ENCODE measurements at places on chromosomes 3 and 15.
A peak's percentile ranks its signal among the peaks of the same experiment; 100 is the strongest.

GRCh38 chr15:63891079-63891767, 57.5 kb upstream of the HERC1 start:
- peak; percentile 85 for DNase-seq

DNA sequence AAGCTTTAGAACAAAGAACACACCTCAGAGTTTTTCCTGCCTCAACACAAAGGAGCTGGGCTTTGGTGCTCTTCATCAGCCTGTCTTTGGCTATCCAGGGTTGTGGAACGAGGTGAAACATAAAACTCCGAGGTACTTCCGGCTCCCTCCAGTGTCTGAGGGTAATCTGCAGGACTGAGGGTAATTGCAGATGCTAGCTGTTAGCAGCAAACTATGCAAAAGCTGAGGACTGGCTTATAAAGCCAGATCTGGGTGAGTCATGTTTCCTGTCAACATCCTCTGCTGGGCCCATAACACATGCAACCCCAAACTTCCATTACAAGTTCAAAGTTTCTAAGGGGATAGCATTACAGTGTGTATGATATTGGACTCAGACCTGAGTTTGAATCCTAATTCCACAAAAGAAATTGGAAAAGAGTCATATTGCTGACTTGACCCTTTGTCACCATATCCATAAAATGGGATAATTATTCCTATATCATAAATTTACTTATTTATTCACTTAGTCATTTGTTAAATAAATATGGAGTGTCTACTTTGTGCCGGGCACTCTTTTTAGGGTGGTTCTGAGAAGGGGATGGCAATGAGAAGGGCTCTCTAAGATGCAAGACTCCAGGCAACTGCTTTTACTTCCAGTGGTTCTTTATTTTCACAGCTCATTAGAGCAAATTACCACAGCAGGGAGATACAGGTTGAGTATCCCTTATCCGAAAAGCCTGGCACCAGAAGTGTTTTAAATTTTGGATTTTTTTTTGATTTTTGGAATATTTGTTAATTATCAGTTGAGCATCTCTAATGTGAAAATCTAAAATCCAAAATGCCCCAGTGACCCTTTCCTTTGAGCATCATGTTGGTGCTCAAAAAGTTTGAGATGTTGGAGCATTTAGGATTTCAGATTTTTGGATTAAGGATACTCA, 9.5 kb upstream of the TRIM69 start:
- DNase-seq = peak; percentile 83

GRCh38 chr3:156368189-156368588, 186.7 kb downstream of the SSR3 start:
- no peak for DNase-seq

- DNase-seq = peak; percentile 53
These were observed 21.8 kb upstream of the POU1F1 start for GRCh38 chr3:87298111-87298718.

GRCh38 chr3:150830094-150830681, 67.2 kb upstream of the SIAH2 start:
- DNase-seq = peak; percentile 7

DNA sequence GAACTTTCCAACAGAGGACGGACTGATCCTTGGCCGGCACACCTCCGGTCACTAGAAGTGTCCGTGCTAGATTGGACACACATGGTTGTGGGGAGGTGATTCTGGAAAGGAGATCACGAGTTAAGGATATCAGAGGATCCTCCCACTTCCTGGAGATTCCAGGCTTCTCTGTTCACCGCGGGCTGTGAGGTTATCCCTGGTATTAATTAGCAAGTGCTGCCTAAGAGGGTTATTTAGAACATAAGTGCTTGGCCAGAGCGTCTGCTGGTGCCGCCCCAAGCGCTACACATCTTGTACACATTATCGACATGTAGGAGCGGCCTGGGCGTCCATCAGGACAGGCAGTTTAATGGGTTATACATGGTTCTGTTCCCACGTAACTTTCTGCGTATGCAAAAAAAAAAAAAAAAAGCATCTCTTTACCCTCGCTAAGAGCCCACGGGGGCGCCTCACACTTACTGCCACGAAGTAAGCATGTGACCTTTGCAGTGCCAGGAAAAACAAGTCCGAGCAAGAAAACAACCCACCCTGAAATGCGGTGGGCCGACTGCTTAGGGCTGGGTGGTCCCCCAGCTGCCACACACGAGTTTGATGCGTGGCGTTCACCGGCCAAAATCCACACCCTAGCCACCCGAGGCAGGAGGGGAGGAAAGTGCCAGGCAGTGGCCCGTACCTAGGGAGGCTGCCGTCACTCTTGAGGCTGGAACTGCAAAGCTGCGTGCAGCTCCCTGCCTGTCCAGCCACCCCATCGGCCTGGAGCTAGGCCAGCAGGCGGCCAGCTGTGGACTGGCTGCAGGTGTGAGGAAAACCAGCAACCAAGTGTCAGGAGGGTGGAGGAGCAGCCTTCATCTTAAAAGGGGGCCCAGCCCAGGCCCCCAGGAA, 78.0 kb downstream of the CPN2 start:
- no peak for DNase-seq

DNA sequence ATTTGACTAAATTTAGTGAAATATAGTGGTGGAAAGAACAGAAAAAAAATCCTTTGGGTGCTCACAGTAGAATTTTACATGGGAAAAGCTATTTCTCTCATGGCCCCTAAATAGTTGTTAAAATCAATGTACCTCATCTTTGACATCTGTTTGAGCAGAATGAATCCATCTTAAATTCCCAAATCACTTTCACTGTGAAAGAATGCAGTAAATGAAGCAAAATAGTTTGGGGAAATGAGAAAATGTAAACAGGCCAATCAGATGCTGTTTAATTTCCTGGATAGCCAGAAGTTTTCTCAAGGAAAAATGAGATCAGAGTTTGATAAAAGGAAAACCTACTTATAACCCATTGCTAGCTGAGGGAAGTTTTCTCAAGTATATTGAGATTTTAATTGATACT, 406.9 kb downstream of the ROBO2 start:
- DNase-seq = no peak

DNA sequence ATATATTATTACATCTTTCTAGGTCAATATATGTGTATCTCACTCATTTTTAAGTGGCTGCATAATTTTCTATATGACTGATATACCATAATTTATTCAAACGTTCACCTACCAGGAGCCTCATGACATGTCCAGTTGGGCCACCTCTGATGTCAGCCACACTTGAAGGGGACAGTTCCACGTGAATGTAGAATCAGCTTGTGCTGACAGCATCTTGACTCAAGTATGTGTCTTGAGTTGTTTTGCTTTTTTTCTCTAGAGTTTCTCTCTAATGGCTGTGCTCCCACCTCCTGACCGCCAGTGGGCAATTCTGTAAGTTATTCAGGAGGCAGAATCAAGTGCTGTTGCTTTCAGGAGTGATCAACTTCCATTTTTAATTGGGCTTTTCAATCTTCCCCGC, 237.9 kb downstream of the NFKBIZ start:
- no peak for DNase-seq

GRCh38 chr3:48118322-48118721, 69.9 kb downstream of the CDC25A start:
- DNase-seq = no peak

DNA sequence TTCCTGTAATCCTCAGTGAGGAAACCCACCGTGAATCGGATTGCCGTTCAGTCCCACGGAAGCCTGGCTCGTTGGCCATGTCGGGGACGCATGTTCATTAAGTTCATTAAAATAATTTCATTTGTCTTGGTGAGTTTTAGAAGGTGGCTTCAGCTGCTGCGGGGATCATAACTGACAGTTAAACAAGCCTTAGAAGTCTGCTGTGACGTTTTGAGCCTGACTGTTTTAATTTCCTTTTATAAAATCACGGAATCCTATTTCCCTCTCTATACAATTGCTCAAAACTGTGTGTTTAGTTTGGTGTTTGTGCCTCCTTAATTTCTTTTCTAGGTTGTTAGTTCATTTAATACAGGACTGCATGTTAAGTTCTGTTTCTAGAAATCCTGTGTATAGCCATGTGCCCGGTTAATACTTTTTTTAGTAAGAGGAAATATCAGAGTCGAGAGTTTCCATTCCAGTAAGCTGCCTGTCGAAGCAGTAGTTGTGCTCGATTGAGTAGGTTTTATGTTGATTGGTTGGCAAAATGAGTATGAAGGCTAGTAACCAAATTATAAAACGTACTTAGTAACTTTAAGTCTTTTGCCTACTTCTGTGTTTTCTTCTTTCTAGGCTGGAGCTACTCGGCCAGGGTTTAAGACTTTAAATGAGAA, 705 bp downstream of the NIPA2 start:
- DNase-seq = peak; percentile 26

DNA sequence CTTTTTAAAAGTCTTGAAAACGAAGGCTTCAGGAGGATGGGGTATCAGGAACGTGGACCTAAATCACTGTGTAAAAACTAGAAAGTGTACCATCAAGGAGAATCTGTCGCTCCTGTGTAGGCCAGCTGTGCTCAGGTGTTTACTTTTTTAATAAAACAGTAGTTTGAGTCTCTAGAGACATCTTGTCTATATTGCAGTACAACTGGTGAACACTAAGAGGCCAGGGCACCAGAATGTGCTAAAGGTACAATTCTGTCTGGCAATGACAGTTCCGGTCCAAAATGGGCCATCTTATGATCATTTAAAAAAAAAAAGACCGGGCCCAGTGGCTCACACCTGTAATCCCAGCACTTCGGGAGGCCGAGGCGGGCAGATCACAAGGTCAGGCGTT, 61.8 kb upstream of the MCF2L2 start:
- DNase-seq = no peak

DNA sequence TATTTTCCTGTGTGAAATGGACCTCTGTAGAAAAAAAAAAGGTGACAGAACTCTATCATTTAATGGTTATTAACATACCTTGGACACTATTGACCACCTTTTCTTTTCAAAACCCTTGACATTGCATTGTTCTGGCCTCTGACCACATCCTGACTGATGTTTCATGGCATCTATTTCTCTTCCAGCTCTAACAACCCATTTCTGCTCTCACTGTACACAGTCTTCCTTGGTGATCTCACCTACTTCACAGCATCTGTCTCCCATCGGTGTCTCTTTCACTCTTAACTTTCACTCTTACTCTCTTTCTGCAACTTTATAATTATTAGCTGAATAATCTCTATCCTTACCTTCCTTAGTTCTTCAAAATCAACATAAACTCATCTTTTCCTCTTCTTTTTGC, 217.4 kb upstream of the CD96 start:
- no peak for DNase-seq

- DNase-seq = no peak
These were observed 1.7 kb upstream of the CD47 start for GRCh38 chr3:108092501-108092900.

DNA sequence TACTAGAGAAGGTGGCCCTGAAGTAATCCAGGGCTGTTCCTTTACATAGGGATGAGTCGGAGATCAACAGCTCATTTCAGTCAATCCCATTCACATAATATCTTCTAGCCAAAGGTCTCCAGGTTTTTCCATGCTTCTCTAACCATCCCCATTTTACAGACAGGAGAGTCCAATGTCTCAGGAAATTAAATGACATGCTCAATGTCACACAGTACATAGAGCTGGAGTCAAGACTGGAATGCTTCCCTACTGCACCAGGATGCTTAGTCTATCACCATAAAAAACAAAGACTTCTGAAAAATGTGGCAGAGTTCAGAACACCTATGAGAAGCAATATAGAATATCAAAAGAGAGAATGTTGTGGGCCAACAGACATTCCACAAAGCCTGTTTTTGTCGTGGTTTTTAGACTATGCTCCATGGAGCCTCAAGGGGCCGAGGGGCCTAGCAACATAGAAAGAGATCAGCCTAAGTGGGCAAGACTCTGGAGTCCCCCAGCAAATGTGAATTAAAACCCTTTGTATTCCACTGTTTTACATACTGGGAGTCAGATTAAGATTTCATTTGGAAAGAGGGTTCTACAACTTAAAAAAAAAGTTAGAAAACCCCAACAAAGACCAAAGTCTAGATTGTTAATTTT, 122.0 kb downstream of the THRB start:
- no peak for DNase-seq

- no peak for DNase-seq
These were observed 62.5 kb downstream of the TLE3 start for GRCh38 chr15:70035051-70035718.

DNA sequence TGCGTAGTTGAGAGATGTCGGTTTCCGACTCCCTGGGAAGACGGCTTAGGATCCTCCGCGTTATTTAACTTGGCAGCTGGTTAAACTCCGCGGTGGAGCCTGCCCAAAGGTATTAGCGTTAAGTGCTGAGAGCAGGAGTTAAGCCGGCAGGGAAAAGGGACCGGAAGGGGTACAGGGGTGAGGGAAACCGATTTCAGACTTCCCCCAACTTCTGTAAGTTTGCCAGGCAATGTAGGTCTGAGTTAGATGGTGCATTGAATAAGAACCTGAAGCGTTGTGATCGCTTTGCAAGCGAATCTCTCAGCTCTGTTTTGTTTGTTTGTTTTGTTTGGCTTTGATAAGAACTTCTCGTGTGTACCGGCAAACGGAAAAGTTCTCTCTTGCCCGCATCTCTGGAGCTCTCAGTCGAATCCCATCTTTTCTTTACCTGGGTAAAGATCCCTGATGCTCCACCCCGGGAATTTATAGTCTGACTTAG, 6.0 kb upstream of the FEZF2 start:
- peak; percentile 29 for DNase-seq
